ENCODE measurements at places on chromosomes 4 and X. TPM values are rescaled to one million over a fixed set of nuclear protein-coding genes. Genes with fewer than 3 reads are reported as not detected.

SSX2 gene
- not detected for total RNA-seq

BTK gene
- total RNA-seq, result not detected

ASB12 gene
- not detected for total RNA-seq

MAOA gene
- 32.4 TPM for total RNA-seq

MAMLD1 gene
- 2.8 TPM for total RNA-seq

NBDY gene
- 19.8 TPM for total RNA-seq

ADAMTS3 gene
- total RNA-seq, result 0.94 TPM

SPANXN3 gene
- not detected for total RNA-seq

FSTL5 gene
- not detected for total RNA-seq

BST1 gene
- total RNA-seq, result 61.7 TPM

ING2 gene
- 9.1 TPM for total RNA-seq

ADH7 gene
- not detected for total RNA-seq

SMPX gene
- total RNA-seq, result not detected

GPC4 gene
- total RNA-seq, result 0.13 TPM

CXCL9 gene
- not detected for total RNA-seq

ABLIM2 gene
- 2.8 TPM for total RNA-seq

IL2 gene
- not detected for total RNA-seq

PAGE2 gene
- not detected for total RNA-seq

GYPB gene
- not detected for total RNA-seq

MAP7D2 gene
- total RNA-seq, result 0.40 TPM

PCDH10 gene
- 0.25 TPM for total RNA-seq

UFSP2 gene
- 27.5 TPM for total RNA-seq

AIMP1 gene
- 29.9 TPM for total RNA-seq
